Effector memory CD8-positive, alpha-beta T cell (primary cell): ENCODE measurements at places on chromosomes 12 and 14.

DNA sequence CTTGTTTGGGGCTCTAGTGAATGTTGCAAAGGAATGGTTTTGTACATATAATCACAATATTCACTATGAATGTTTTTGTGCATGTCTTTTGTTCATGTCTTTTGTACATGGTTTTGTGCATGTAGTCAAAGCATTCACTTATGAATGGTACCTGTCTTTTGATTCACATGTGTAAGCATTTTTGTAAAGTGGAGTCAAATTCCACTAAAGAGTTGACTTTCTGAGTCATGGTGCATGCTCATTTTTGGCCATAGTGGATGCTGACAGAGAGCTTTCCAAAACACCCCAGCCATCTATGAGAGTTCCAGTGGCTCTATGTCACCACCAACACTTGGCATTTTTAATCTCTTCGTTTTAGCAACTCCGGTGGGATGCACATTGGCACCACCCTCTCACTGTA lies 1185.9 kb upstream of the TMEM132C start:
- DNase-seq: no peak

DNA sequence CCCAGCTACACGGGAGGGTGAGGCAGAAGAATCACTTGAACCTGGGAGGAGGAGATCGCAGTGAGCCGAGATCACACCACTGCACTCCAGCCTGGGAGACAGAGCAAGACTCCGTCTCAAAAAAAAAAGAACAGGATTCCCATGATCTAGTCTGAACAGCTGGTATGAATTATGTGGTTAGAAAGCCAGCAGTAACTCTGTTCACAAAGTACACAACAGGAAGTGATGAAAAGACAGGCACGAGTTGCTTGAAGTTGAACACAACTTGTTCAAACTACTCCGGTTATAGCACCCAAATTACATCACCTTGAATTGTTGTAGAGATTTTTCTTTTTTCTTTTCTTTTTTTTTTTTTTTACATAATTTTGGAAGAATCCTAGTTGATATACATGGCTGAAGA lies 238.8 kb upstream of the RGS6 start:
- no peak for DNase-seq

DNA sequence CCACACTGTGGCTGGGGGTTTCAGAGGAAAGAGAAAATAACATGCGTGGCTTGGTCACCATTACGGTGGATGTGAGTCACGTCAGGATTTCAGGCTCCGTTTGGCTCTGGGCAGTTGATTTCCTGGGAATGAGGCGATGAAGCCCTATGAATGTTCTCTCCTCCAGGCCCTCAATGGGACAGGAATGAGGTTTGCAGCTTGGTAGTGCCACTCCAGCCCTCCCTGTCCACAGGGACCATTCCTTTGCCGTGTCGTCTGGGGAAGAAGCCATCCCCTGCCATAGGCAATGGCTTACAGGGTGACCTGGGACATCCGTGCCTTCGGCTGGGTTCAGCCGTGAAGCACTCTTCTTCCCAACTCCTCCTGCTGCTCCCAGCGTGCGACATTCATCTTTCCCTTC lies 95.0 kb downstream of the FBXL14 start:
- DNase-seq: no peak

- DNase-seq: no peak
Observed at GRCh38 chr12:126437934-126438333, 1372.7 kb downstream of the AACS start.

GRCh38 chr12:69000540-69001243 lies 67.7 kb upstream of the CPM start:
- no peak for DNase-seq

DNA sequence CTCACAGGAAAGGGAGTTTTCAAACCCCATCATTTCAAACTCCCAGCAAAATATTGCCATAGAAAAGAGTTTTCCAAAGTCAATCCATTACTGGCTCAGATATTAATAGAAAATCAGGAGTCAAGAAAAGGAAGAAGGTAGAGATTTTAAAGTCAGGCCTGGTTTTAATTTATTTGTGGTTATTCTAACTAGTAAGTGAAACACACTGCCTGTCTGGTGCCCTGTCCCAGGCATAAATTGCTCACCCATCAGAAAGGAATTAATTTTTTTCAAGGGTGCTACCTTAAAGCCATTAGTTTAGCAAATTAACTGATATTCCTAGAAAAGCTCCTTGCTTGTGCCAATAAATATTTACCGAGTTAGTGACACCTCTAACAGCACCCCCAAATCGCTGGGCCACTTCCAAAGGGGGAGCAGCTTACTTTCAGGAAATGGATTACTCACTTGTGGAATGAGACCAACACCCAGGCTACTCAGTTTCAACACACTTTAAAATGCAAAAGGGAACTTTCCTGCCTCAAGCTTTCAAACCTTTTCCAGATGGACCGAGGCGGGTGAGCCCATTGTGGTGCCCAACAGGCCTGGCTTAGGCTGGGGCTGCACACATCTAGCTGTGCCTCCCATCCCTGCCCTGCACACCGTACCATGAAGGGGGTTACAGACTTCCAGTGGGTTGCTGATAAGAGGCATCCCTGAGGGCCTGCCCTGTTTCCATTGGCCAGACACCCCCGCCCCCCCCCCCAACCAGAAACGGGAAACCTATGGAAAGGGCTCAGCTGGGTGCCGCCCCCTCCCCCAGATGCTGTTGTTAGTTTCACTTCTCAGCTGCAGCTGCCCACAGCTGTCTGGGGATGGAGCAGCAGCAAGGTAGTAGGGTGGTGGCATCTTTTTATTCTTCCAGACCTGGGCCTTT lies 117.2 kb downstream of the SAMD4A start:
- no peak for DNase-seq

- DNase-seq: no peak
Observed at GRCh38 chr14:24411443-24412389, 12.9 kb downstream of the NYNRIN start.

- DNase-seq: no peak
Observed at GRCh38 chr14:99554184-99554583, 49.8 kb downstream of the CCDC85C start.

GRCh38 chr14:64573109-64573508 lies 23.3 kb downstream of the PPP1R36 start:
- no peak for DNase-seq

GRCh38 chr14:22303589-22304195 lies 285.3 kb downstream of the DAD1 start:
- DNase-seq: no peak

DNA sequence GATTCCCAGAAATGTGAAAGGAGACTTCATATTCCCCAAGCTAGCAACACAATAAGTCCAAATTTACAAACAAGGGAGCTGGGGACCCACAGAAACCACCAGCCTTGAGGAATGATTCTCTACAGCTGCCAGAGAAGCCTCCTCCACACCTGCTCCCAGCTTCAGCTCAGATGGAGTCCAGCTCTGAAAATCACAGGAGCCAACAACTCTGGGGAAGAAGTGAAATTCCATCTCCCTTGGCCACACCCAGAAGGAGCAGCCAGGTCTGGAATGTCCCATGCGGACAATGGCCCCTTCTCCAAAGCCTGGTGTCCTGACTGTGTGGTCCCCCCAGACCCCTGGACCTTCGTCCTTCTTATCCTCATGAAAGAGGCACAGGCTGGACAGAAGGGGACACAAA lies 45.4 kb downstream of the SYNE3 start:
- DNase-seq: no peak

GRCh38 chr12:101697197-101697929 lies at the start of gene CHPT1:
Gene CHPT1, plus strand, starts transcription at chr12:101697640. Its CDS starts 222 bp downstream, at chr12:101697862.
- DNase-seq: peak; percentile 52

GRCh38 chr12:45918818-45919217 lies 71.6 kb downstream of the SCAF11 start:
- DNase-seq: no peak

DNA sequence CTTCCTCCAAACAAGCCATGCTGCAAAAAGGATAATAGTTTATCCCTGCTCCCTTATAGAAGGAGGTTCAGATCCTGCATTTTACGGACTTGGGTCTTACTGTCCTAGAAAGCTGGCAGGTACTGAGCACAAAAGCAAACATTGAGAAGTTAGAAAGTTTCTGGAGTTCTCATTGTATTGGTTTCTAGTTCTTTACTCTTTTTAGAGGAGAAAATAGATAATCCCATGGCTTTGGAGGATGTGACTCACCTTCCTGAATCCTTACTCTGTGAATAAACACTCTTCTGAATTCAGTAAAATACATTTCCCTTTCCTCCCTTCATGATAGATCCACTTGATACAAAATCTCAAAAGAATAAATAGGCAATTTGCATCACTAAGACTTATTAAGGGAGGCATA lies 188.9 kb downstream of the NPAS3 start:
- DNase-seq: no peak

- peak; percentile 29 for DNase-seq
Observed at GRCh38 chr12:89040146-89040964, 311.9 kb downstream of the DUSP6 start.

DNA sequence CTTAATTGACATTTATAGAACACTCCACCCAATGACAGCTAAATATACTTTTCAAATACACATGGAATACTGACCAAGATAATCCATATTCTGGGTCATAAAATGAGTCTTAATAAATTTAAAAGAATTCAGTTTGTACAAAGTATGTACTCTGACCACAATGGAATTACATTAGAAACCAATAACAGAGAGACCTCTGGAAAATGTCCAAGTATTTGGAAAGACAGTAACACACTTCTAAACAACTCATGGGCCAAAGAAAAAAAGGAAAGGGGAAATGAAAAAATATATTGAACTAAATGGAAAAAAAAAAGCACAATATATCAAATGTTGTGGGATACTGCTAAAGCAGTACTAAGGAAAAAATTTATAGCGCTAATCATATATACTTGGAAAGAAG lies 52.0 kb downstream of the CRACR2A start:
- no peak for DNase-seq

GRCh38 chr14:97602438-97603117 lies 805.4 kb downstream of the VRK1 start:
- peak; percentile 71 for DNase-seq

- no peak for DNase-seq
Observed at GRCh38 chr12:69649529-69649928, 38.8 kb upstream of the LRRC10 start.

DNA sequence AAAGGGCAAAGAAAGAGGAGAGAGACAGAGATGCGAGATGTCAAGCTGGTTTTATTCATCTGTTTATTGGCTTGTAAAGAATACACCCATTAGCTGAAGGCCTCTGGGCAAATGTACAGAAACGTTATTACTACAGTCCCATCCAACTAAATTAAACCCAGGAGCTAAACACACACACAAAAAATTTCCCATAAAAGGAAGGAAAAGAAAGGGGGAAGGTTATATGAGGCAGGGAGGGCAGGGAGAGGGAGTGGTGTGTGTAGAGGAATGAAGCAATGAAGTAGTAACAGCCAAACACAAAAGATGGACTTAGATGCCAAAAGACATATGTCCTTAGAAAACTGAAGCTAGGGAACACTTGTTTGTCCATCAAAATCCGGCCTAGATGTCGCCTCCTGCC lies 3.1 kb upstream of the MFAP5 start:
- DNase-seq: no peak

DNA sequence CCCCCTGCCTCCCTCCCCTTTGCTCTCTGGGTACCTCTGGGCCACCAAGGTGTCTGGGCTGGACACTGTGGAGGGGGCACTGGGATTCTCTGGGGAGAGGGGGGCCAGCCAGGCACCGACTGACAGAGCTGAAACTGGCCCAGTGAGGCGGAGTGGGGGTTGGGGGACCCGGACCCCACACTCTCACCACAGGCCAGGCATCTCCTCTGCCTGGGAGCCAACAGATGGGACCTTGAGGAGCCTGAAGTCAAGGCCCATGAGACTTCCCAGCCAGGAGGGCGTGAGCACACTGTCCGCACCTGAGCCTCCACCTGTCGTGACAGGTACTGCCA lies 39.8 kb upstream of the PPP1R13B start:
- DNase-seq: no peak

DNA sequence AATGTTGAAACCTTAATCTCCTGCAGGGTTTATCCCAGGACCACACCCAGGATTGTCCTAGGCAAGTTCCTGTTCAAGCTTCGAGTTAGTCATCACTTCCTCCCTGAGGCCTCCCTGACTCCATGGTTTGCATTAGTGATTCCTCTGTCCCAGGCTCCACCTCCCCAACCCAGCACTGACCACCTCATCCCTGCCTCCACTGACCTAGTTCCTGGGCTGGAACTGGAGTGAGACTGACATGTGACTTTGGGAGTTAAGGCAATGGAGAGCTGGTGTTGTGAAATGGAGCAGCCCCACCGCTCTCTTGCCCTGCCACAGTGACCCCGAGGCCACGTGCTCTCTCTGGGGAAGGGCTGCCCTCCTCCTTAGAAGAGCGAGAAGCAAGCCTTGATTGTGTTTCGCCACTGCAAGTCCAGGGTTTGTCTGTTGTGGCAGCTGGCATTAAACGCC lies 15.8 kb upstream of the DTX1 start:
- no peak for DNase-seq
